ENCODE measurements at places on chromosomes 3 and 15.
A peak's percentile ranks its signal among the peaks of the same experiment; 100 is the strongest.

DNA sequence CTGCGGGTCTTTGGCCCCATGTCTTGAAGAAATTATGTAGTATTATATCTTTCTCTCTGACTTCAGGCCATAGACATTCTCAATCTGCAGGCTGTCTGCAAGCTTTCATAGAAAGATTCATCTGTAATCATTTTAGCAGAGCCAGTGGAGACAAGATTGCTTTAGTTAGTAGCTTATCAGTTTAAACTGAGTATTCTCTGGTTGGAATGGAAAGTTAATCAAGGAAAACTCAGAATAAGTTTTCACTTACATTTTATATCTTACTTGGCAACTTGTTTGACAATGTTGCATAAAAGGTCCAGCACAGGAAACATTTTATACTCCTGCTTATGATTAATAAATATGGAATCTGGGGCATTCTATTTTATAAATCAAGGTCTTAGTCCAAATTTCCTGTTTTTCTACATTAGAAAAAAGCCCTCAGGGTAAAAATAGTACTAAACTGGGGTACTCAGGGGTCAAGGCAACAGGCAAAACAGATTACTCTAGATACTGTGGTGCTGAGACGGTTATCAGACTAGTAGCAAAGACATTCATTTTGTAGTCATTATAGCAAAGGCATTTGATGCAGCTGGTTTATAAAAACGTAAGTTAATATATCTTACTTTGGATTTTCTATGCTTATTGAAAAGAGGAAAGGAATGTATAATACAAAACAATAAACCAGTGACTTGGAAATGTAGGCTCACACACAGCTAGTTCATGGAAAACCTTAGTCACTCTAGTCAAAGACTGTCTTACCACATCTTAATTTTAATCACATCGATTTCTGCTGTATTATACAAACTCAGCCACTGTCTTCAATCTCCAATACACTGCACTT is 45.2 kb upstream of the FILIP1L start:
- DNase-seq, result no peak

DNA sequence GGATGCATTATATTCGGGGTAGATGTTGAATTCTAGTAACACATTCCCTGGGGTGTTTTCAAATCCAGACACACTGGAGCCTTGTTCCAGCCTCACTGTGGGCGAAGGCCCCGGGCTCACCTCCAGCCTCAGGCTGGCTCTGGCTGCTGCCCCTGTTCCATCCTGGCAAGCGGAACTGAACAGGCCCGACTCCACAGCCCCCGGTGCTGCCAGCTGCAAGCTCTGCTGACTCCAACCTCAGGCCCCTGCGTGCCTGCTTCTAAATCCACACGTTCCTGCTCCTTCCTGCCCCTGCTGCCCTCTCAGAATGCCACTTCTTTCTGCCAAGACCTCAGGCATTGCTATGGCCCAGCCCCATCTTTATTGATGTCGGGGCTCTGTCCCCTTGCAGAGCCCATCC is 90.6 kb downstream of the LIPC start:
- no peak for DNase-seq

- no peak for DNase-seq
These were observed 4.9 kb downstream of the MAN2A2 start for GRCh38 chr15:90907838-90908507.

DNA sequence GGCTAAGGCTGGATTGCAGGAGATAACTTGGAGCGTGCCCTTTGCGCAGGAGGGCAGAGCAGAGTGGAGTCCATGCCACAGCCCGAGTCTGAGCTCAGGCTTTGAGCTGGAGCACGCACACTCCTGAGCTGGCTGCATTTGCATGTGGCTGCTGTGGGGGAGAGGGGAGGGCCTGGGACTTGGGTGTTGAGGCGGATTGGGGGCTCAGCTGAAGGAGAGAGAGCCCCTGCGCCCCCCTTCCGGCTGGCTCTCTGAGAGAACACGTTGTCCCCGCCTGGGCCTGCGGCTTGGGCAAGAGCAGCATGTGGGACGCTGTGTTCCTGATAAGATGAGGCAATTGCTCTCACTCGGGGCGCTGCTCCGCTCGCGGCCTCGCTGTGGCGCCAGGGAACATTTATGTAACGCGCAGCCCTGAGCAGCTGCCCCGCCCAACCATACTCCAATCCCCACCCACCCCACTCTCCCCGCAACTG is 39.1 kb downstream of the KLF13 start:
- peak; percentile 75 for DNase-seq

- DNase-seq, result no peak
These were observed 146.1 kb upstream of the KBTBD8 start for GRCh38 chr3:66851894-66852613.

DNA sequence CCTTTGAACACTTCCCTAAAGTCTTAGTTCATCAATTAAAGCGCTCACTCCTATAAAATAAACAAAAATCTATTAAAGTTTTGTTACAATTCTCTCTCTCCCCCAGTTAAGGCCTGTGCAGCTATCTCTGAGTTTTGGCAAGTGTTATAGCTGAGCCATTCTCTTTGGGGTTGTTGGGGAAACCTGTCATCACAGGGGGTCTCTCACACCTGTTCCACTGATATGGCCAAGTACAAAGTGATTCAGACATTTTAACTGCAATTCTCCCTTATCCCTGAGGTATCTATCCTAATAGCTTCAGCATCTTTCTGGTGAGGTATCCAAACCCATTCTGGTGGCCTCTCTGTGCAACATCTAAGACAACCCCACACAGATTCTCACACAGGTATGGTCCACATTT is 116.4 kb downstream of the UNC13C start:
- DNase-seq, result no peak

- DNase-seq, result no peak
These were observed 23.1 kb upstream of the SLC28A2 start for GRCh38 chr15:45228931-45229330.

DNA sequence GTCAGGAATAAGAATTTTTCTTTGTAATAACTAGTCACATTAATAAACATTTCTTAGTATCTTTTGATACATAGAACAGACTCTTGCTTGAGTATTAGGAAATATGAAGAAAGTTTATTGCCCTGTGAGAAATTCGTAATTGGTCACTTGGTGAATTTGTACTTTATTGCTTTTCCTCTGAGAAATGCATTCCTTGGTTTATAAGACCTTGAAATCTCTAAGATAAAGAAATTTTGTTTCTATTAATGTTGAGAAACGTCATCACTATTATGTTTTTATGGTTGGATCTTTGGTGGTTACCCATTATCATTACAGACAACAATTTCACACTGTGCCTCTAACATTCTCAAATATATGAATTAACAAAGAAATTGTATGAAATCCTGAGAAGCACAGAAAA is 652.0 kb upstream of the NECTIN3 start:
- no peak for DNase-seq

DNA sequence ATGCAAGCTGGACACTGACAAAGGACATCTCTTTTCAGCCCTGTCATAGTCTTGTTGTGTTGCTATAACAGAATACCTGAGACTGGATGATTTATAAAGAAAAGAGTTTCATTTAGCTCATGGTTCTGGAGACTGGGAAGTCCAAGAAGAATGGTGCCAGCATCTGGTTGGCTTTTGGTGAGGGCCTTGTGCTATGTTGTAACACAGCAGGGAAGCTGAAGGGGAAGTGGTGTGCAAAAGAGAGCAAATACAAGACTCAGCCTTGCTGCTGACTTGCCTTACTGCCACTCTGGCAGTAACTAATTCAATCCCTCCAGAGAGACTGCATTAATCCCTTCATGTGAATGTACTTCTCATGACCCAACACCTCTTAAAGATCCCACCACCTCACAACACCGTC is 356.3 kb upstream of the PROK2 start:
- DNase-seq, result no peak

DNA sequence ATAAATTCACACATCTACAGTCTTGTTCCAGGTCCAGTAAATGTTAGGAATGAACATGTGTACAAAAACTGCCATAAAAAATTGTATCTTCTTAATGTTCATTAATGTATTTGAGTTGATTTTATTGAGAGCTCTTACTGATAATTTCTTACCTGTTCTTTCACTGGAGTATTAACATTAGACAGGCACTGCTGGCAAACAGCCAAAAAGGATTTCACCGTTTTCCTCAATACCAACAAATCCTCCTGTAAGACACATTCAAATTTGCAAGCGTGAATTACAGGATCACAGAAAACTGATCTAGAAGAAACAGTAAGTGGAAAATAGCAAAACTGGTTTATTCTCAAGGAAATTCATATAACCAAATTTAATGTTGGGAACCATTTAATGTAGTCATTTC is 127.4 kb downstream of the PCCB start:
- DNase-seq, result no peak
